H54 (cell line): ENCODE measurements at places on chromosomes 3 and 15.
A peak's percentile ranks its signal among the peaks of the same experiment; 100 is the strongest.

- no peak for DNase-seq
Observed at GRCh38 chr3:41933154-41933676, 28.7 kb downstream of the ULK4 start.

- no peak for DNase-seq
Observed at GRCh38 chr3:57967590-57967989, 40.6 kb upstream of the FLNB start.

- no peak for DNase-seq
Observed at GRCh38 chr15:58932710-58933280, 684 bp downstream of the SLTM start.

DNA sequence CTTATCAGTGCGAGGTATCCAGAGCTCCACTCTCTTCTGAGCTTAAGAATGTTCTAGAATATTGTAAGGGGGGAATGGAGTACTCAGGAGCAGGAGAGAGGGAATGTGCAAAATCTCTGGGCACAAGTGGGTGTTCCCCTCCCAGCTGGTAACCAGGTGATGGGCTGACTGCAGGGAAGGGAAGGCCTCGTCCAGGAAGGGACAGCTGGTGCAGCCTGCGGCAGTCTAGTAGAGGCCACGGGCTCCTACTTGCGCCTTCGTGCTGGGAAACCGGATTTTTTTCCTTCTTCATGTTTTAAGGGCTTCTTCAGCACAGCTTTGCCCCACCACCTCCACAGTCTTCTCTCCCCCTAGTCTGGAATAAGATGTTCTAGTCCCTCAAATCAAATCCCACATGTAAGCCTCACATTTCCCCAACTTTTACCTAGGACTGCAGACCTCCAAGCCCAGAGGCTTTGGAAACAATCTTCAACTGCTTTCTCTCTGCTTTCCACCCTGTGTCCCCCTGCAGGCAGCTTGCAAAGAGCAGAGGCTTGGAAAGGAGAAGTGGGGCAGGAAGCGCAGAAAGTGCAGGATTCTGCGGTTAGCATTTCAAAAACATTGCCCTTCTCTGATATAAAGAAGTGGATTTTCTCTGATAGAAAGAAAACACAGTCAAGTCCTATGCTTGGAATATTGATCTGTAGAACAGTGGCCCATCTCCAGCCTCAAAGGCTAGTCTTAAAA lies 11.9 kb upstream of the CGNL1 start:
- DNase-seq: no peak

DNA sequence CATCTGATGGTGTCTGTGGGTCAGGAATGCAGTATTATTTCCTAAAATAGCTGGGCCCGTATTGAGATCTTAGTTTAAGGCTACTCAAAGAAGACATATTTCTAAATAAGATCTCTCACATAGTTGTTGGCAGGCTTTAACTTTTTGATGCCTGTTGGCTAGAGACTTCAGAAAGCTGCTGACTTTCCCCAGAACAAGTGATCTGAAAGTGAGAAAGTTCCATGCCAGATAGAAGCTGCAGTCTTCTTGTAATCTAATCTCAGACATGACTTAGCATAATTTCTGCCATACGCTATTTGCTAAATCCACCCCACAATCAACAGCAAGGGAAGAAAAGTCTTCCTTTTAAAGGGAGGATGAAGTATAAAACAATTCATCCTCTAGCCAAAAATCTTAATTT lies 867.1 kb downstream of the IGSF11 start:
- DNase-seq: no peak

DNA sequence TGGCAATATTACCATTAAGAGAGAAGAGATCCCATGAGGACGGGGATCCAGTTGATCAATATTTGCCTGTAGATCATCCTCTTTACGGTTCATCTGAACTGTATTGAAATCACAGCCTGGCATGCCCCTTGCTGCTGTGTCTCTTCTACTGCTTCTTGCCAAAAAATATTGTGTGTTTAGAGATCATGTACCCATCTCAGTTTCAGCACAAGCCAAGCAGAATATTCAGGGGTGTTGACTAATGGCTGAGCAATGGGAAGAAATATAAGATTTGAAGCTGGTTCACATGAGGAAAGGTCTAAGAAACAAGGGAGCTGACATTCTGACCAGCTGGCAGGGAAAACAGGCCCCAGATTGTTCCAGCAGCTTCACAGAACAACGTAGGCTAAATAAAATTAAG lies 21.3 kb downstream of the ATP13A5 start:
- DNase-seq: no peak

DNA sequence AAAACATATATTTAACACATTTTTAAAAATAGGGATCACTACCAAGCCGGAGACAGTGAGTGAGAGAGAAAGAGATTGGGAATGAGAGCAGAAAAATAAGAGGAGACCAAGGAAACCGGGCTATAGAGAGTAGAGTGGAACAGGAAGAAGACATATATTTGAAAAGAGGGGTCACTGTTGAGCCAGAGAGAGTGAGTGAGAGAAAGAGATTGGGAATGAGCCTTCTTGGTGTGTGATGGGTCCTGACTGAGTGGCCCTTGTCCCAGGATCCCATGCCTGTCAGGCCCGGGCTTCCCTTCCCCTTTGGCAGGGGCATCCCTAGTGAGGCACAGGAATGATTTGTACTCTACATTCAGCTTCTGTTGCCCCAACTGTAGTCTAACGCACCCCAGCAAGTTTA lies 646.6 kb downstream of the NTRK3 start:
- no peak for DNase-seq

DNA sequence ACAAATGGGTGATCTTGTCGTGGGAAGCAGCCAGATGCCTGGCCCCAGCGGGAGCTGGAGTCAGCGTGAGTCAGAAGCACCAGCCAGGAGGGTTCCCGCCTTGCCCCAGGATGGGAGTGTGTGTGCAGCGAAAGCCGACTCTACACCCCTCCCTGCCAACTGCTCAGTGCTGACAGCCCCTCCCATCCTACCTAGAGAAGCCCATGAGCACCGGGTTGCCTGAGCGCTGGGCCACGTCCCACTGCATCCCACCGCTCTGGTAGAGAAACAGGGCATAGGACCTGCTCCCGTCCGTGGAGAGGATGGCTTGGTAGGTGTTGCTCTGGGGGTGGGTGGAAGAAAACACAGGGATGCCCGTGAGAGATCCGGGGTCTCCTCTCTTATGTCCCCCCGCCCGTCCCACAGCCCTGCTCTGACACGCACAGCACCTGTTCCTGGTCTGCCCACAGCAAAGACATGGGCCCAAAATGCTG lies 42.9 kb downstream of the MUC4 start:
- DNase-seq: peak; percentile 97

- no peak for DNase-seq
Observed at GRCh38 chr3:69058180-69058946, 6.2 kb upstream of the TMF1 start.

- no peak for DNase-seq
Observed at GRCh38 chr3:121648219-121648958, 12.3 kb downstream of the HCLS1 start.

DNA sequence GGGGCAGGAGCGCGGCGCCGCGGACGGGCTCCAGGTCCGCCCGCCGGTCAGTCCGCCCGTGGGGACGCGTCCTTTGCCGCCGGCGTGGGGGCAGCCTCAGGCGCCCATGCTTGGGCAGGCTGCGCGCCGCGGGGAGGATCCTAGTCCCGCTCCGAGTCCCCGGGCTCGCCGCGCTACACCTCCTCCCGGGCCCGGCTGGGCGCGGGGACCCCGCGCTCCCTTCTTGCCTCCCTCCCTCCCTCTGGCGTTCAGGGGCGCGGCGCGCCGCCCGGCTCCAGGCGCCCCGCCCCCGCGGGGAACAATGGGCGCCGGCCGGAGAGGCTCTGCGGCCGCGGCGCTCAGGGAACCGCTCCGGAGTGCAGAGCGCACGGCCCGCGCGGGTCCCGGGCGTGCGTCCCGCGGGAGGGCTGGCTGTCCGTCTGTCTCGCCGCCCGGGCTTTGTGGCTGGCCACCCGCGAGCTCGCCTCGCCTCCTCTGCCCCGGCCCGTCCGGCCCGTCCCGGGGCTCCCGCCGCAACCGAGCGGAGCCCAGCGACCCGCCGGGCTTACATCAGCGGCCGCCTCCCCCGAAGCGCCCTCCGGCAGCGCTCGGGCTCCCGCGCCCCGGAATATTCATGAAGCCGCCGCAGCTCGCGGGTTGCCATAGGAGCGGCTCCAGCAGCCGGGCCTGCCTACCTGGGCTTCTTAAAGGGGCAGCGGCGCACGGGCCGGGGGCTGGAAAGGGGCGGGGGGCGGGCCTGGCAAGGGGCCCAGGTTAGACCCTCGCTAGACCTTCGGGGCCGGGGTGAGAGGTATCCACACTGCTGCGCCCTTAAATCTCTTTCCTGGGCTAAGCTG lies at the start of gene HCN4:
Gene HCN4 (minus strand): TSS at position 658 of the 836 bp plus-strand sequence. CDS start 688 bp downstream, outside the sequence.
- no peak for DNase-seq

DNA sequence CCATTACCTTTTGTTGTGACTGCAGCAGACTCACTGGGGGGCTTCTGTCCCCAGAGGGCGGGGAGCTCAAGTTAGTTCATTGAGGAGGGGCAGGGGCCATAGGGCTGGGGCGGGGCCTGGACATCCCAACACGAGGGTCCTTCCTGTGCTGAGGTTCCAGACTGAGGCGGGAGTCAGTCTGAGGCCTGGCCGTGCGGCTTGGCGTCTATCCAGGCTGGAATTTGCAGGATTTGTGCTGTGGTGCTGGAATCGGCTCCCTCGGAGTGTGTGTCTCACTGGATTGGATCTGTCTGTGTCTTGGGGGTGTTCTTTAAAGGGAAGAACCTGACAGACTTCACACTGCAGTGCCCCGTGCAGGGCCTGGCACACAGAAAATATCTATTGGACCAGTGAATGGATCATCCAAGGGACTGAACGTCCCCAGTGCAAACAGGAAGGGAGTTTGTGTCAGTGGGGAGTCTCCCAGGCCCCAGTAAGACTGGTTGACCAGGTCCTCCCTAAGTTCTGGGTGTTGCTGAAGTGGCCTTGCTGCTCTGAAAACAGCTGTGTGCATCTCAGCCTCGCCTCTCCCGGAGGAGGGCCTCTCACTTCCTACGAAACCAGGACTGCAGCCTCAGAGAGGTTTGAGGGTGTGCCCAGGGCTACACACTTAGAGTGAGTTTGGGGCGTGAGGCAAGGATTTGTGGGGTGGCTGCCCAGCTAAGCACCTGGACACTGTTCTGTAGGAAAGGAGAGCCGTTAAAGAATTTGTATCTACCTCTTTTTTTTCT lies 26.1 kb downstream of the GOLGA6L2 start:
- DNase-seq: no peak

DNA sequence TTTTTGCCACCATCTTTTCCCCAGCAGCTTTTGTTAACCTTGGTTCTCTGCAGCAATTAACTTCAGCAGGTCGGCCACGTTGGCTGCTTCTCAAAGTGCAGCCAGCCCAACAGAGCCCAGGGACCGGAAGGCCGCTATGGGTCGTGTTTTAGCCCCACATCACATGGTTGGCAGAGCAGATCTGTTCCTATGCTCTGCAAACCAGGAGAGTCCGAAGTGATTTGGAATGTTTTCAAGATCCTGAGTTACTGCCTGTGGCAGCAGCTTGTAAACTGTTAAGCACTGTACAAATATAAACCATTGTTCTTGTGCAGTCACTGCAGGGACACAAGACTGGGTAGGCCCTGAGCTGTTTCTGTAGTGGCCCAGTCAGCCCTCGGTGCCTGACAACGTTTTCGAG lies 69.6 kb upstream of the MYZAP start:
- DNase-seq: no peak

DNA sequence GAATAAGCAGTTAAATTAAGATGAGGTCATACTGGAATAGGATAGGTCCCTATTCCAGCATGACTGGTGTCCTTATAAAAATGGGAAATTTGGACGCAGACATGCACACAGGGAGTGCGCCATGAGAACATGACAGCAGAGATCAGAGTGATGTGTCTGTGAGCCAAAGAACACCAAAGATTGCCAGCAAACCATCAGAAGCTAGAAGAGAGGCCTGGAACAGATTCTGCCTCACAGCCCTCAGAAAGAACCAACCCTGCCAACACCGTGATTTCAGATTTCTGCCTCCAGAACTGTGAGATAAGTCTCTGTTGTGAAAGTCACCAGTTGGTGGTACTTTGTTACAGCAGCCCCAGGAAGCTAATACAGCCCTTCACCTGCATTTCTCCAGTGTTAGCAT lies 34.7 kb downstream of the EPHB1 start:
- no peak for DNase-seq

- no peak for DNase-seq
Observed at GRCh38 chr3:89908711-89909213, 801.3 kb downstream of the EPHA3 start.
